Upper lobe of right lung (tissue), 1 donor: ENCODE measurements at places on chromosomes 12 and 14. TPM values are rescaled to one million over a fixed set of nuclear protein-coding genes. Genes with fewer than 3 reads are reported as not detected.

DNA sequence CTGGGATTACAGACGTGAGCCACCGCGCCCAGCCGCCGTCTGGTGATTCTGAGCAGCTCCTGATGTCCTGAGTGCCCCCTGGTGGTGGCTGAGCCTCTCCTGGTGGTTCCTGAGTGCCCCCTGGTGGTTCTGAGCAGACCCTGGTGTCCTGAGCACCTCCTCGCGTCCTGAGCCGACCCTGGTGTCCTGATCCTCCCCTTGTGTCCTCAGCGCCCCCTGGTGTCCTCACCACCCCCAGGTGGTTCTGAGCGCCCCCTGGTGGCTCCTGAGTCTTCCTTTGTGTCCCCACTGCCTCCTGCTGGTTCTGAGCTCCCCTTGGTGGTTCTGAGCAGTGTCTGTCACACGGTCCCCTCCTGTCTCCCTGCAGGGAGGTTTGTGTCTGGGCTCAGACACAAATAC is 1304.9 kb downstream of the TMEM121 start:
- H3K27me3 ChIP-seq: no peaks in the 10 kb centered on the region
- no peak overlapping the region for H3K27ac ChIP-seq
- no peak overlapping the region for H3K4me3 ChIP-seq
- no peaks in the 10 kb centered on the region for H3K4me1 ChIP-seq
- H3K36me3 ChIP-seq: no peaks in the 10 kb centered on the region

GRCh38 chr14:100737526-100737925 is 10.8 kb downstream of the DLK1 start:
- no peaks in the 10 kb centered on the region for H3K4me1 ChIP-seq
- no peaks in the 10 kb centered on the region for H3K27me3 ChIP-seq
- H3K27ac ChIP-seq: no peak overlapping the region
- H3K36me3 ChIP-seq: no peaks in the 10 kb centered on the region

- H3K27me3 ChIP-seq: no peaks in the 10 kb centered on the region
- H3K4me1 ChIP-seq: no peaks in the 10 kb centered on the region
Measured at GRCh38 chr12:128583453-128583852, 240.3 kb downstream of the SLC15A4 start.

DNA sequence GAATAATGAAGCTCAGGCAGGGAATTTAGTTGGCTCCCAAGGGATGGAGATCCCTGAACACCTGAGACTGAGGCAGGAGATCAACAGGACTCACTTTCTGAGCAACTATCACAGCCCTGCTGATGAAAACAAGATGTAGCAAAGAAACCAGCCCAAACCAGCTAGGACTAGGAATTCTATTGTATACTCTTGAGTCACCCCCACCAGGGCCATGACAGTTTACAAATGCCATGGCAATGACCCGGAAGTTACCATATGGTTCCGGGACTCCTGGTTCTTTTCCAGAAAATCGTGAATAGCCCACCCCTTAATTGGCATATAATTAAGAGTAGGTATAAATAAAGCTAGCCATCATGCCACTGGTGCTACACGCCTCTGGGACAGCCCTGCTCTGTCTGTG is 46.0 kb upstream of the OASL start:
- DNase-seq: no peak
- no peaks in the 10 kb centered on the region for H3K27me3 ChIP-seq
- H3K4me1 ChIP-seq: no peaks in the 10 kb centered on the region
- H3K4me3 ChIP-seq: no peak overlapping the region
- no peaks in the 10 kb centered on the region for H3K36me3 ChIP-seq
- no peak overlapping the region for H3K27ac ChIP-seq

GRCh38 chr12:27048822-27049752 is 26.7 kb downstream of the MED21 start:
- no peaks in the 10 kb centered on the region for H3K36me3 ChIP-seq
- H3K4me1 ChIP-seq: no peaks in the 10 kb centered on the region
- H3K27me3 ChIP-seq: no peaks in the 10 kb centered on the region
- no peak overlapping the region for H3K4me3 ChIP-seq
- H3K27ac ChIP-seq: no peak overlapping the region

GRCh38 chr12:87054226-87054625 is 798.0 kb upstream of the MGAT4C start:
- no peak overlapping the region for H3K4me3 ChIP-seq
- no peaks in the 10 kb centered on the region for H3K4me1 ChIP-seq
- DNase-seq: no peak

- no peak for DNase-seq
- H3K4me1 ChIP-seq: peaks cover 13% of the 10 kb centered on the region
- no peaks in the 10 kb centered on the region for H3K27me3 ChIP-seq
- peaks cover 22% of the 10 kb centered on the region for H3K36me3 ChIP-seq
- H3K4me3 ChIP-seq: peak overlapping the region; percentile 71
Measured at GRCh38 chr12:92146497-92147224, 1.0 kb upstream of the BTG1 start.

DNA sequence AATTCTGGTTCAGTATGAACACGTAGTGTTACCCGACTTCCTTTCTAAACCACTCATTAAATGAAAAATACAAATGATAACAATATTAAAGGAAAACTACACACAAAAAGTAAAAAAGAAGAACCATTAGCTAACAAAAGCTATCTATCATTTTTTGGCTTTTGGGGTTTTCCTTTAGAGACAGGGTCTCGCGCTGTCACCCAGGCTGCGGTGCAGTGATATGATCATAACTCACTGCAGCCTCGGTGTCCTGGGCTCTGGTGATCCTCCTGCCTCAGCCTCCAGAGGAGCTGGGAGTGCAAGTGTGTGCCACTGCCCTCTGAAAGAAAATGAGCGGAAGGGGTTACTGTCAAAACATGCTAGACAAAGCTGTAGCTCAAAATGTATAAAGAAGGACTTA is 238.2 kb upstream of the AVPR1A start:
- H3K27ac ChIP-seq: no peak overlapping the region
- H3K4me1 ChIP-seq: no peaks in the 10 kb centered on the region
- DNase-seq: no peak
- H3K36me3 ChIP-seq: no peaks in the 10 kb centered on the region
- H3K27me3 ChIP-seq: peaks cover 7% of the 10 kb centered on the region

DNA sequence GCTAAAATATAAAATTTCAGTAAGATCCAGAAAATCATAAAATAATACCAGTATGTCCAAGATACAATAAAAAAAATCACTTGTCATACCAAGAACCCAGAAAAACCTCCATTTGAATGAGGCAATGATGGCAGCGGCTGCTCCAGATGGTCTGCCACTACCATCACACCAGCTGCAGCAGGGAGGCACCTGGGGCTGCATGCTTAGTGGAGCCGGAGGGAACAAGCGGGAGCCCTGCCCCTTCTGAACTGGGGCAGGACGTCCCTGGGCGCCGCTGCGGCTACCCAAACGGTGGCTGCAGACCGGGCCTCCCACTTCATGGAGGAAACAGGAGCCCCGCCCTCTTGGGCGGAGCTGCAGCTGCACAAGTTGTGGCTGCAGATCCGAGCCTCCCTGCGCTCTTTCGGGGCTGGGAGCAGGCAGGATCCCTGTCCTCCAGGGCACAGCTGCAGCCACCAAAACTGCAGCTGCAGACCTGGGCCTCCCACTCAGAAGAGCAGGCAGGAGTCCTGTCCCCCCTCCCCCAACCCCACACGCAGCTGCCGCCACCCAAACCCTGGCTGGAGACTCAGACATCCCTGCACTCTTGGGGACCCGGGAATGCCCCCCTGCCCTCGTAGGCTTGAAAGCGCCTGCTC is 36.1 kb upstream of the OR5AU1 start:
- peak overlapping the region; percentile 37 for H3K4me3 ChIP-seq
- peak; percentile 90 for DNase-seq
- no peaks in the 10 kb centered on the region for H3K27me3 ChIP-seq
- H3K36me3 ChIP-seq: no peaks in the 10 kb centered on the region
- H3K4me1 ChIP-seq: peaks cover 8% of the 10 kb centered on the region
- no peak overlapping the region for H3K27ac ChIP-seq

DNA sequence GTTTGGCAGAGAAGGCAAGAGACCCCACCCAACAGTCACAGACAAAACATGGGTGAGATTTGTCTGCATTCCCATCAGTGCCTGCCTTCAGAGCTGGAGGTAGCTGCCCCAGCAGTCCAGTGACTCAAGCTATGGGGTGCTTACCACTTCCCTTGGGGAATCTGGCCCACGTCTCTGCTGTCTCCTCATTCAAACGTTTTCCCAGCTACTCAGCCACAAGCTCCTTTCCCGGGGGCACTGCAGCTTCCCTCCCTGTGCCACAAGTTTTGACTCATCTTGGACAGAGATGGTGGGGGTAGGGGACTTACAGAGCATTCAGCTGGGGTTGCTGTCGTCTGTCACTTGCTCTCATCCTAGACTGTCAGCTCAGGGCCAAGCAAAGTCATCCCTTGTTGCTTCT is 66.6 kb downstream of the FBXL14 start:
- H3K4me3 ChIP-seq: no peak overlapping the region
- peaks cover 24% of the 10 kb centered on the region for H3K27me3 ChIP-seq
- H3K27ac ChIP-seq: no peak overlapping the region
- H3K36me3 ChIP-seq: no peaks in the 10 kb centered on the region
- DNase-seq: peak; percentile 26
- no peaks in the 10 kb centered on the region for H3K4me1 ChIP-seq

- no peak for DNase-seq
- no peak overlapping the region for H3K27ac ChIP-seq
- peaks cover 9% of the 10 kb centered on the region for H3K4me1 ChIP-seq
Measured at GRCh38 chr12:123132951-123133619, 17.8 kb downstream of the PITPNM2 start.

- H3K27ac ChIP-seq: no peak overlapping the region
- no peaks in the 10 kb centered on the region for H3K27me3 ChIP-seq
- H3K4me1 ChIP-seq: no peaks in the 10 kb centered on the region
- no peaks in the 10 kb centered on the region for H3K36me3 ChIP-seq
- no peak overlapping the region for H3K4me3 ChIP-seq
Measured at GRCh38 chr12:95571369-95571768, 20.1 kb upstream of the USP44 start.

- no peak for DNase-seq
- H3K27ac ChIP-seq: peak overlapping the region; percentile 49
- H3K4me1 ChIP-seq: peaks cover 15% of the 10 kb centered on the region
Measured at GRCh38 chr14:99036611-99037293, 235.2 kb downstream of the BCL11B start.

- no peaks in the 10 kb centered on the region for H3K27me3 ChIP-seq
- H3K4me1 ChIP-seq: no peaks in the 10 kb centered on the region
Measured at GRCh38 chr12:16165506-16165905, 112.0 kb downstream of the SLC15A5 start.

- H3K27ac ChIP-seq: no peak overlapping the region
- no peaks in the 10 kb centered on the region for H3K4me1 ChIP-seq
- DNase-seq: no peak
- peaks cover 46% of the 10 kb centered on the region for H3K27me3 ChIP-seq
- H3K36me3 ChIP-seq: no peaks in the 10 kb centered on the region
Measured at GRCh38 chr12:4957761-4958160, 48.1 kb downstream of the KCNA1 start.

DNA sequence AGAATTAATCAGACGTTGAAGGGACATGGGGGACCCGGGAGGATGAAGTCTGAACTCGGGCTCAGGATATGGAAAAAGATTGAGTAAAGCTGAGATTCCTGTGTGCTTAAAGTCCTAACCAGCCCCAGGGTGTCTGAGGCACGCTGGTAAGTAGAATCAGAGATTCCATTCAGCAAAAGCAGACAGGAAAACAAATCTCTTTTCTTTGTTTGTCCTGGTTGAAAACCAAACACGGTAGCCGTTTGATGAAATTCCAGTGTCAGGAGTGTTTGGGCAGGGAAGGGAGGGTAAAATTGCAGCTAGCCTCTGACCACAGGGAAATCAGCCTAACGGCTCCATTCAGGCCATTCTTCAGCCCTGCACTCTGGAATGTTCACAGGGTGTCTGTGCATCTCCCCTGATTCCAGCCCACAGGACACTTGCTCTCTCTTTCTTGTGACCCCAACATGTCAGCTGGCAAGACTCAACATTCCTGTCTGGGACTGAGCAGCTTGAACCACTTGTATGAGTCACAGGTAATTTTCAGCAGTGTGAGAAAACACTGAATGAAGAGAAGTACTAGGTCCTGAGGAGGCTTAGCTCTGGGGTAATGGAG is 31.0 kb downstream of the NINJ2 start:
- no peaks in the 10 kb centered on the region for H3K27me3 ChIP-seq
- H3K36me3 ChIP-seq: no peaks in the 10 kb centered on the region
- DNase-seq: no peak
- H3K4me3 ChIP-seq: peak overlapping the region; percentile 22
- peaks cover 26% of the 10 kb centered on the region for H3K4me1 ChIP-seq
- peak overlapping the region; percentile 83 for H3K27ac ChIP-seq

GRCh38 chr12:65685514-65685913 is 138.8 kb upstream of the HMGA2 start:
- H3K27ac ChIP-seq: no peak overlapping the region
- no peak for DNase-seq
- H3K36me3 ChIP-seq: no peaks in the 10 kb centered on the region
- H3K27me3 ChIP-seq: no peaks in the 10 kb centered on the region
- no peaks in the 10 kb centered on the region for H3K4me1 ChIP-seq

GRCh38 chr14:71048393-71048792 is 141.1 kb downstream of the PCNX1 start:
- H3K27me3 ChIP-seq: no peaks in the 10 kb centered on the region
- H3K36me3 ChIP-seq: peaks cover 73% of the 10 kb centered on the region
- DNase-seq: no peak
- H3K4me3 ChIP-seq: no peak overlapping the region
- H3K27ac ChIP-seq: no peak overlapping the region
- H3K4me1 ChIP-seq: no peaks in the 10 kb centered on the region

DNA sequence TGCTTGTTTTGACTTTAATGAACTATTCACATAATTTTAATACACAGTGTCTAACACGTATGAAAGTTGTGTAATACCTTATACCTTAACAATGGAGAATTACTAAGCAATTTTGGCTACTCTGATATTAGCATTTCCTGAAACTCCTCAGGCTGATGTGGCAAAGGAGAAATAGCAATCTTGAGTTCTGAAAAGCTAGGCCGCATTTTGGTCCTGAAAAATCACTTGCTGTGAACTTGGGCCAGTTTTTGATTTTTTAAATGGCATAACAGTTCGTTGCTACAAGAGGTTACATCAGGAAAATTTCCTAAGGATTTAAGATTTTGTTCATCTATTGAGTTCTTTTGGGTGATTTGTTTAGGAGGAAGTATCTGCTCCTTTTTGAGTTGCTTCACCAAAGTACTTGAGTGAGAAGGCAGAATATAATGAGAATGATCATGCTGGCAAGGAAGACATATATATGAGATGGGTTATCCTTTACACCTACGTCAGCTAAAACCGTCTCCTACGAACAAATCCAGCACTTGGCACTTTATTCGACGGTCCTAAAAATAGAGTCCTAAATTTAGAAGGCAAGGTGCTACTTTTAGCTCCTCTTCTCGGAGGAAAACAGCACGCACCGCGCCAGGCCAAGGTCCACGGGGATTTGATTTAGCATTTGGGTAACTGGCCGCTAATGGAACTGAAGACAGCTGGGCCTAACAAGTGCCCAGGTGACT is 32.2 kb downstream of the MIA2 start:
- H3K36me3 ChIP-seq: no peaks in the 10 kb centered on the region
- peak overlapping the region; percentile 95 for H3K4me3 ChIP-seq
- DNase-seq: no peak
- no peaks in the 10 kb centered on the region for H3K27me3 ChIP-seq

GRCh38 chr14:55705651-55706364 is 125.8 kb downstream of the KTN1 start:
- H3K27me3 ChIP-seq: no peaks in the 10 kb centered on the region
- H3K36me3 ChIP-seq: no peaks in the 10 kb centered on the region
- H3K4me1 ChIP-seq: peaks cover 5% of the 10 kb centered on the region
- peak; percentile 82 for DNase-seq
- H3K4me3 ChIP-seq: no peak overlapping the region
- H3K27ac ChIP-seq: no peak overlapping the region

Gene TAS2R13
- total RNA-seq: 1.3 TPM

Gene PLCZ1
- not detected for total RNA-seq

Gene RPGRIP1
- 1.7 TPM for total RNA-seq

Gene MANSC4
- not detected for total RNA-seq

Gene TAS2R42
- not detected for total RNA-seq

Gene HSPB8
- total RNA-seq: 70.0 TPM

Gene MYH6
- 3.4 TPM for total RNA-seq

Gene LRTM2
- total RNA-seq: not detected

Gene CLEC9A
- total RNA-seq: 0.43 TPM

Gene LTBR
- total RNA-seq: 156 TPM

Gene CLEC4D
- 1.1 TPM for total RNA-seq

Gene NRIP2
- total RNA-seq: 0.61 TPM
